ENCODE measurements at places on chromosomes 3 and 15. TPM values are rescaled to one million over a fixed set of nuclear protein-coding genes. Genes with fewer than 3 reads are reported as not detected.

IL17RD gene
- 1.5 TPM for total RNA-seq

GUCA1C gene
- not detected for total RNA-seq

KNG1 gene
- not detected for total RNA-seq

SLC41A3 gene
- total RNA-seq: 55.3 TPM

ZNF35 gene
- 16.6 TPM for total RNA-seq

- DNase-seq: no peak
Observed at GRCh38 chr3:111794711-111795110, 64.4 kb upstream of the PHLDB2 start.

DNA sequence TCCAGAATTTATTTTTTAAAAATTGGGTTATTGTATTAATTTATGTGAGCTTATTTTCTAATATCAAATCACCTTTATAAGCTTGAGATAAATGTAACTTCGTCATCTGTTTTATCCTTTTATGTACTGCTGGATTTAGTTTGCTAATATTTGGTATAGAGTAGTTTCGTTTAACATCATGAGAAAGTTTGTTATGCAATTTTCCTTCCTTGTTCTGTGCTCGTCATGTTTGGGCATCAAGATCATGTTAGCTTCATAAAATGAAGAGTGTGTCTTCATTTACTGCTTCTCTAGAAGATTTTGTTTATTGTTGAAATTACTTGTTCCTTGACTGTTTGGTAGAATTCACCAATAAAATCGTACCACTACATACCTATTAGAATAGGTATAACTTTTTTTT is 262.1 kb upstream of the SATB1 start:
- no peak for DNase-seq

- peak; percentile 40 for DNase-seq
Observed at GRCh38 chr15:65384895-65385869, 7.4 kb upstream of the IGDCC3 start.

DNA sequence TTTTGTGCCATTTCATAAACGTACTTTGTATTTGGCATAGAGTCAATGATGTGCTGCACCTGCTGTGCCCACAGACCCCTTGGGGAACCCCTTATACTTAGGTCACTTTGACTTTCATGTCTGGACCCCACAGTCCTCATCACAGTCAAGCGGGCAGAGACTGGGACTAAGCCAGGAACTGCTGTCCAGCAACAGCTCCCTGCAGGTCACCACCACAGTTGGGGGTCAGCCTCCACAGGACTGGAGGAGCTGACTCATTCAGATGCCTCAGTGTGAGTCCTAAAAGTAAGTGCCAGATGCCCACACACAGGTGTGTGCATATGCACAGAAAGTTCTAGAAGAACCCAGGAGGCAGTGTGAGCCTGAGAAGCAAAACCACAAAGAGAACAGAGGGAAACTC is 339.8 kb downstream of the GABRB3 start:
- no peak for DNase-seq

DNA sequence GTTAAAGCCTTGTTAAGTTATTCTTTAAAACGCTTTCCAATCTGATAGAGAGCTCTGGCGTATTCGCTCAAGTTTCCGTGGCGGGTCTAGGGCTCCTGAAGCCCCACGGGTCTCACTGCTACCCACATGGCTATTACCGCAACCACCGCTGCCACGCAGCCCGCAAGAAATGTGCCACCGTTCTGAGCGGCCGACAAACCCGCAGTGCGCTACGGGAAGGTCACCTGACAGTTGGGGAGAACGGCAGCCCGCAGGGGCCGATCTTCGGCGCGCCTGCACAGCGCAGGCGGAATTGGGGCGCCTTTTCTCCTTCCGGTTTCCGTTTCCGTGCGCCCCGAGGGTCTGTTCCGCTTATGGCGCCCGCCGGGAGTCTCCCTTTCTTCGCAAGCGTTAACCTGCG is 76.6 kb upstream of the SNRPN start:
- DNase-seq: no peak

GRCh38 chr15:42011074-42011473 is 9.8 kb downstream of the PLA2G4E start:
- DNase-seq: no peak

DNA sequence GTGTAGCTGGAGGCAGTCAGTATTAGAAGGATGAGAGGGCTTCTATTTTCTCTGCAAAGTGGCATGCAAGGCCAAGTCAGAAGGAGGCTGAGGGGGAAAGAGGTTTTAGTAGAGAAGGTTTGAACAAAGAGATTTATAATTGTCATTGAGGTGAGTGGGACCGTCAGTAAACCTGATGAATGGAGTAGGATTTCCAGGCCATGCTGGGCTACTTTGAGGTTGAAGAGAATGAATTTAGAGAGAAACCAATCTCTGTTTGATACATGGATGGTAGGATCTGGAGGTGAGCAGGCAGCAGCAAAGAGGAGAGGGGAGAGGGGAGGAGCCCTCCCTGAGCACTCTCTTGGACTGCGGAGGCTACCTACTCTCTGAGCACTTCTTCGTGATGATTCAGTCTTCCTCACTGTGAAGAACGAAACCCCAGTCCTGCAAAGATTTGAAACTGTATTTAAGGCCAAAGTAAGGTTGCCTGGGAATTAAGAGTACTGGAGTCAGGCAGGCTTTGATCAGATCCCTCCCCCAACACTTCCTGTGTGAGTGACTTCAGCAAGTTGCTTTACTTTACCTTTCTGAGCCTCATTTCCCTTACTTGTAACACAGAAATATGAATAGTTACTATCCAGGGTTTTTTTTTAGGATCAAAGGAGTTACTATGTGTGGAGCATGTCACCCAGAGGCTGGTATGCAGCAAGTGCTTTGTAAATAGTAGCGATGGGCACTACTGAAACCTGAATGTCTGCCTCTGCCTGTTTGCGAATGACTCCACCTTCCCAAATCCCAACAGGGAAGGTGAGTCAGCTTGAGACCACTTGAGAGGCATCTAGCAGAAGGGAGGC is 75.8 kb downstream of the RPL39L start:
- no peak for DNase-seq

DNA sequence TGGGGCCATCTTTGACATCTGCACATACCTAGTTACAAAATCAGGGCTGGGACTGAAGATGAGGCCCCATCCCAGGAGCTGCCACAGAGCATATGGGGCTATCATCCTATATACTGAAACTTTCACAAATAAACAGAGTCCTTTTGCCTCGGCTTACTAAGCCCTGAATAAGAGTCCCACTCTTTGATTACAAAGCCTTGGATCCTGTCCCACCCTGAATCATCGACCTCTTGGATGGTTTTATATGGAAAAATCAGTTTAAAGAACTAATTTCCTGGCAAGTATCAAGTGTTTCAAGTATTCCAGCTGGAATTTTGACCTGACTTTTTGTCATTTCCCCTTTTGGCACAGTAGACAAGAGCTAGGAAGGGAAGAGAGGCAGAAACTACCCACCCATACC is 331.3 kb upstream of the FRG2C start:
- DNase-seq: no peak

DNA sequence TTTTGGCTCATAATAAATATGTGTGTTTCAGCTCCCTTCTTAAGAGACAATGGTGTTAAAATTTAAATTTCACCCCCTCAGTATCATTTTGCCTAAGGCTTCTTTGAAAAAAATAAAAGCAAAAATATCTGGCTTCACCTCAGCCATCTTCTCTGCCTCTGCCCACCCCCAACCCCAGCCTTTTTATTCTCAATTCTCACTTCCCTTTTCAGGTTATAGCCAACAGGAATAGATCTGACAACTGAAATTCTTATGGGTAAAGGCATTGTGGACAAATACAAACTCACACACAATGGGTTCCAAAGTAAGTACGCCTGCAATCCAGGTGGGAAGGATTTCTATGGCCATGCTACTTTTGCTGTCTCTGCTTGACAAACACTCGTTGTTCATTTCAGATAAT is 399.0 kb upstream of the ARRDC4 start:
- no peak for DNase-seq

DNA sequence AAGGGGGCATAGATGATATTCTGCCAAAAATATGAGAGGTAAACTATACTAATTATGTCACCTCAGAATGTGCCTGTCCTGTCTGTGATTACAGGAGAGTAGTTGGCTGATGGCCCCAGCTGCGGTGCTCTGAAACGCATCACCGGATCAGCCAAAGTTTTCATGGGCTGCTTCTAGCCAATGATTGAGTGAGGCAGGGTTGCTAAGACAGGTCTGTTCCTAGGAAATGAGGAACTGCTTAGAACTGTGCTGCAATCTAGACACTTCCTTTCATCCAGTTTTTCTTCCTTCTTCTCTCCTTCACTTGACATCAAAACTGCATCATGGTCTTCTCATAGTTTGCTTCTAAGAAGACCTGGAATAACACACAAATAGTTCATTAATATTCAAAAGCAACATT is 124.0 kb downstream of the KCNH8 start:
- DNase-seq: no peak

DNA sequence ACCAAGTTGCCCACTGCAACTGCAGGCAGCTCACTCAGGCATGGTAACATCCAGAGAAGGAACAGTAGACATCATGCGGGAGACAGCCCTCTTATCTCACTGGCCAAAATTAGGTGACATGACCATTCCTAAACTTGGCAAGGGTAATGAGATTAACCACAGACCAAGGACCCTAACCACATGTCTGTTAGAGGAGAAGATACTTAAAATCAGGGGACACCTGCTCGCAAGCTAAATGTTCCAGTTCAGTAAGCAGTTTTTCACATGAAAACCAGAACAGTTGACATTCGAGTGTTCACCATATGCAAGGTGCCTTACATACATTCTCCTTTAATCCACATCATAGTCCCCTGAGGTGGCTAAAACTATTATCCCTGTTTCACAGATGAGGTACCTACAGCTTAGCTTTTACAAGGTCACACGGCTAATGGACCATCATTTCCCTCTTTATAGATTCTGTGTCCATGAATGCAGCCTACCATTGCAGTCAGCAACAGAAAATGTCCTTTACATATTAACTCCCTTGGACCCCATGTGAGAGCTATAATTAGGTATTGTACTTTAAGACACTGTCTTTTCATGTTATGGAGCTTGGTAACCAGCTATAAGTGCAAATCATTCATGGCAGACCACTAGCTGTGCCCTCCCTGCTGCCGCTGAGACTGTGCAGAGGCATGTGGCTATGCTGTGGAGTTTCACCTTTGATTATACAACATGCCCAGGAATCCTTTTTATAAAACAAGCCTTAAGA is 154.1 kb downstream of the LIPC start:
- no peak for DNase-seq

DNA sequence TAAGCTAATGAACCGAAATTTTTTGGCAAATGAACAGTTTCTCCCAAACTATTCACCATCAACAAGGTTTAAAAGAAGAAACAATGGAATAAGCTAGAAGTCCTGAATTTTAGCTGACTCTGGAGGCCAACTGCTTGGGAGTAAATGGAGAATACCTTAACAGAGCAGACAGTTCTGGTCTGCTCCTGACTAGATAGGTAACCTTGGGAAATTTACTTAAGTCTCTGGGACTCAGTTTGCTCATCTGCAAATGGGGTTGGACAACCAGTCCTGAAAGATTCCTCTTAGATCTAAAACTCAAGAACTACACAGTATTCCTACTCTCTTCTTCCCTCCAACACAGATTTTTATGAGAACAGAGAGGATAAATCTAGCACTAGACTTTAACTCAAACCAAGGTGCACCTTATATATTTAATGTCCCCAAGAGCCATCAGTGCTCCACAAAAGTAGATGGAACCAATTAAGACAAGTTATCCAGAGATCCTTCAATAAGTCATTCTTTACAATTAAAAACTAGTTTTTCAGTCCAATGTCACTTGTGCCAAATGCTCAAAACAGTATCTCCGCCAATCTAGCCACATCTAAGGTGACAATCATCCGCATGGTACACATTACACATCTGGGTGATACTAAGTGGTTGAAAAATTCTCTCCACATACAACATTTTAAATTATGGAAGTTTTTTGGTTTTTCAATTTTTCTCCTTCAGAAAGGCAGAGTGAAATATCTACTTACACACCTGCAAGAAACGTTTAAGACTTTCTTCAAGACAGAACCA is 1.5 kb downstream of the RHOA start:
- no peak for DNase-seq

DNA sequence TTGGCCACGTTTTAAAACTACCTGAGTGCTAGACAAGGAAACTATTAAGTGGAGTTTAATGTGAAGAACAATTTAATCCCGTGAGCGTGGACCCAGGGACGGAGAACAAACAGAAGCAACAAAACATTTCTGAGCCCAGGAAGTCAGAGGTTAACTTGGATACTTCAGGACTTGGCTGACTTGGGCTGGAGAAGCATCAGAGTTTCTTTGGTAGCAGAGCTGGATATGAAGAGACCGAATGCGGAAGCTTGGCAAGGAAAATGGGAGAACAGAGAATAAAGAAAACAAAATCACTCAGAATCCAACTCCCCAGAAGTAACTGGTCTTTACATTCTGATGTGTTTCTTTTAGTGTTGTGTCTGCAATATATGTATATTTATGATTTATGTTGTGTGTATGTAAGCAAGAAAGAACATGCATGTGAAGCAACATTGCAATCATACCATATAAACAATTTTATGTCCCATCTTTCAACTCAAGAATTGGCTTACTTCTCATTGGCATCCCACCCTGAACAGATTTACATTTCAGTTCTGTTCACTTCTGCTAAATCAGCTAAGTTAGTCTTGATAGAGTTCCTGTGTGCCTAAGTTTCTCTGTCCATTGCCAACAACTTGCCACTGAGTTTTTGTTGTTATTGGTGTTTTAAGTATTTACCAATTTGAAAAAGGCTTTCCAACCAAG is 17.2 kb upstream of the PLOD2 start:
- DNase-seq: no peak

DNA sequence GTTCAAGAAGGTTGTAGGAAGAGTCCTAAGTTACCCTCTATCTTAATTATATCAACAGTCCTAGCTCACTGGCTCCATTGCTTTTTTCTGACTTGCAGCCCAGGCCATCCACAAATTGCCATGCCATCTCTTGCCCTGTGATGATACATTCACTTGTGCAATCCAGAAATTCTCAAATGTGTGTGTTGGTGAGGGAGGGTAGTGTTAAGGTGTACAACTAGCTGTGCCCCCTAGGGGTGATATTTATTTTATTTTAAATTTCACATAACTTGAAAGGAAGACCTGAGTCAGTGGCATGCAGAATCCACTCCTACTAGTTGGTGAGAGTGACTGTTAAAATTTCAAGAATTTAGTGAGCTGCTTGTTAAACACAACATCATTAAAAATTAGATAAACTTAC is 156.1 kb upstream of the ANKRD28 start:
- DNase-seq: no peak

DNA sequence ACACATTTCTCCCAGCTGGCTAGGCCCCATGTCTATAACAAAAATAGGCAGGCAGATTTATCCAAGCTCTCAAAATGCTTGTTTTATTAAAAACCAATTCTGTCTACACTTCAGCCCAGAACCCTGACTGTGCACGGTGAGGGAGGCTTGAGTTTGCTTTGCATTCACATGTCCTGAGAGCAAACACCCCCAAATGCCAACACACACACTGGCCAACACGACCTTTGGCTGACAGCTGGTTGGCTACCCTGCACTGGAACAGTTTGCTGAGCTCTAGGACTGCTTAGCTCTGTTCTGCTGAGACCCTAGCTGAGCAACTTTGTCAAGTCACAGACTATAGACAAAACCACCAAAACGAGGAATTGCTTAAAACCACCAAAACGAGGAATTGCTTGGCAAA is 3.6 kb downstream of the STIMATE start:
- DNase-seq: no peak

- DNase-seq: no peak
Observed at GRCh38 chr3:47017504-47018268, 38.2 kb downstream of the NBEAL2 start.

- DNase-seq: peak; percentile 33
Observed at GRCh38 chr15:58227706-58228543, 89.7 kb downstream of the AQP9 start.
